Caco-2 (cell line): ENCODE measurements at places on chromosomes 4 and X. TPM values are rescaled to one million over a fixed set of nuclear protein-coding genes. Genes with fewer than 3 reads are reported as not detected.

- DNase-seq = no peak
Observed at GRCh38 chr4:97866821-97867556, 276.3 kb downstream of the STPG2 start.

DNA sequence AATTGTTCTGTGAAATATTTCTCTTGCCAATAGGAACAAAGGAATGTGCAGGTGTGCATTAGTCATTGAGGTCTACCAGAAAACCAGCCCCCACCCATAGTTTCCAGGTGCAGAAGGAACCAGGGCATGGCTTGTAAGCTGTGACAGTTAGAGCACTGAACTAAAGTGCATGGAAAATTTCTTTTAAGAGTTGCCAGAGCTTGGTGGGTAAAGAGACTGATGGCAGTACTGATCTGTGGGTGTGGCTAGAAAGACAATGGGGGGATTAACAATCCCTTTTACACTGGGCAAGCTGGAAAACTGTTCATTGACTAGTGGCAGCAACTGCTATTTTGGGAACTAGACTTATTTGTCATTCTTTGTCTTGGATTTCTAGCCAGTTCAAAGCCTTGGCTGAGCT lies 326.9 kb downstream of the PCDH19 start:
- DNase-seq = no peak

DNA sequence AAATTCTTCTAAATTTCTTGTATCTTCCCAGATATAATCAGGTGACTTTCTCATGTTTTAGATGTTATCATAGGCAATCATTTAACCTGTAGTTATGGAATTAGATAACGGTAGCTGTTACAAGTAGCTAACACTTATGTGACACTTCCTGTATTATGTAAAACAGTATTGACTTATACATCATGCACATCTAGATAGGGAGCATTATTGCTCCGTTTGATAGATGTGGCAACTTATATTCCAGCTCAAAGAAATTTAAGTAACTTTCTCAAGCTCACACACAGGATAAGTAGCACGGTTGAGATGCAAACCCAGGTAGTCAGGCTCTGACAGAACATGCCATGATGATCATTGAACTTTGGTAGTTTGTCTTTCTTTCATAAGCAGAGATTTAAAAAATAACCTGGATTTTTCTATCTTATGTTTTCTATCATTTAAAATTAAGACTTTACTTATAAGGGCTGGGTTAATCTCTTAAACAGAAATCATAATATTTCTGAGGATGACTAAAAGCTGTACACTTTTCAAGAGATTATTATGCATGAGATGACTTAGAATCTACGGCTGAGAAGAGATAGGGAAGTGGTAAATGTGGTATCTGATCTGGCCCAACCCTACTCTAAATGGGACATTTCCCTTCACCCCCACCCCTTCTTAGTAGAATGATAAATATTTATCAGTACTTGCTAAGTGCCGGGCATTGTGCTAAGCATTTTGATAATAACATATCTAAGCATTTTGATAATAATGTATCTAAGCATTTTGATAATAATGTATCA lies 69.1 kb upstream of the HPGD start:
- no peak for DNase-seq

- DNase-seq = no peak
Observed at GRCh38 chr4:176393306-176394013, 73.7 kb downstream of the SPCS3 start.

GRCh38 chr4:37555322-37555721 lies 130.9 kb downstream of the RELL1 start:
- no peak for DNase-seq

- no peak for DNase-seq
Observed at GRCh38 chr4:25015012-25015411, 15.7 kb downstream of the LGI2 start.

DNA sequence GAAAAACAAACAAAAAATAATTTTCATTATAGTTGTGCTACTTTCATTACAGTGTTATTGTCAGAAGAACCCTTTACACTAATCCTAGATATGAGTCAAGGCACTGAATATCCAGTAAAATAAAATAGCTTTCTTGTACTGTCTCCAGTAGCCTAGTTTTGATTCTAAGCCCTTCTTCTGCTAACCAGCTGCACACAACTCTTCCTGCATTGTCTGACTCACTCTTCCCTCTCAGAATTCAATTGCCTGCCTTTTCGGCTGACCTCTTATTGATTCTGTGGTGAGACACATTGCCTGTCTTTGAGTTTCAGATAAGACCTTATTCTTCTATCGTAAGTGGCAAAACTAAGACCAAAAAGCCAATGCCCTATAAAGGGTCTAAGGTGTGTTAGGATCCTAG lies 26.7 kb upstream of the PCDH18 start:
- DNase-seq = no peak

DNA sequence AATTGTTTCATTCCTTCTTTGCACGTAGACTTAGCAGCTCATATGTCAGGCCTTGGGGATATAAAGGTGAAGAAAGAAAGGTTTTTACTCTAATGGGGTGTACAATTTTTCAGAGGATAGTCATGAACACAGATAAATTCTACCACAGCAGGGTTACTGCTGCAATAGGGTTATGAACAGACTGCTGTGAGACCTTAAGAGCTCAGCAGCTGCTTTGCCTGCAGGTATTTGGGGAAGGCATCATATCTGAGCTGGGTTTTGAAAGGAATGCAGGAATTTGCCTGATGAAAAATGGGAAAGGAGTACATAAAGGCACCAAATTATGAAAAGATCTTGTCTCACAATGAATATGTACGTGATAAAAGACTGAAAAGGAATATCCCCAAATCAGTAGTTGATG lies 128.9 kb downstream of the CEP135 start:
- DNase-seq = no peak

- no peak for DNase-seq
Observed at GRCh38 chr4:175376287-175376977, 435.6 kb downstream of the GPM6A start.

- DNase-seq = no peak
Observed at GRCh38 chrX:45788941-45789348, 588.3 kb upstream of the DIPK2B start.

GRCh38 chr4:83212041-83212851 lies 72.4 kb downstream of the COQ2 start:
- no peak for DNase-seq

DNA sequence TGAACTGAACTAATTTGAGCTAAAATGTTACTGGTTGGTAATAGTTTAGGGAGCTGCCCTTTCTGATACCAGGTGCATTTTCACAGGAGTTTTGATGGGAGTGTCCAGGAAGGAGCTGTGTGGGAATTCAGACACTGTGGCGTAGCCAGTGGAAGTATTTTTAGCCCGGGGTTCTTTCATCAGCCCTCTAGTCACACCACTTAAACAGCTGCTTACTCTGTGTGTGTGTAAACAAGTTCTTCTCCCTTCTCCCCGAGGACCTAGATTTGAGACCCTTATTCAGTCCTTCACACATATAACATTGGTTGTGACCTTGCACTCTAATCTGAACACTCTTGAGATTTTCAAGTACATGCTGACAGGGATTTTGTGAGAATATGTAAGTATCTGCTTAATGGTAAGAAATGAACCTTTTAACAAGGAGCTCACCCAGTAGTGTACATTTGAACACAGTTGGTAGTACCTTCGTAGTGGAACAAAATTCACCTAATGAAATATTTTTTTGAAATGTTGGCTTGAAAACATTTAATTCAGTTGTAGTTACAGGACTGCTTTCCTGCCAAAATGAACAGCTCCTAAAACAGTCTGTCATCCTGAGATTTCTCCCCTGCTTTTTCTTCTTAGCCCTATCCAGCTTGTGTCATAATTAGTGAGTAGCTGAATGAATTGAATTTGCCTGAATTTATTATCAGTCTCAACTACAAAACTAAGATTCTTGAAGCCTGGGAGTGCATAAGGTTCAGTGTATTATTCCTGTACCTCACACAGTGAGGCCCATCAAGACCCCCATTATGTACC lies 61.8 kb downstream of the BMPR1B start:
- no peak for DNase-seq

- DNase-seq = no peak
Observed at GRCh38 chr4:131251321-131251720, 1897.8 kb upstream of the PCDH10 start.

GRCh38 chr4:145213245-145213644 lies 32.9 kb upstream of the OTUD4 start:
- no peak for DNase-seq

DNA sequence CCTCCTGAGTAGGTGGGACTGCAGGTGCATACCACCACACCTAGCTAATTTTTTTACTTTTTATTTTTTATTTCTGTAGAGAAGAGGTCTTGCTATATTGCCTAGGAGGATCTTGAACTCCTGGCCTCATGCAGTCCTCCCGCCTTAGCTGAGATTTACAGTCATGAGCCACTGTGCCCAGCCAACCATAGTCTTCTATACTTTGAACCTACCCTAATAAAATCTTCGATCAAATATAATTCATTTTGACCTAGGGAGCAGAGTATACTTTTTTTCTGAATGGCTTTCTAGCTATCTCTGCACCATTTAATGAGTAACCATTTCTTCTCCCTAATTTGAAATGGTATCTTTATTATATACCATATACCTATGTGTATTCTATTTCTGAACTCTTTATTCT lies 6.7 kb downstream of the ETFDH start:
- no peak for DNase-seq

DNA sequence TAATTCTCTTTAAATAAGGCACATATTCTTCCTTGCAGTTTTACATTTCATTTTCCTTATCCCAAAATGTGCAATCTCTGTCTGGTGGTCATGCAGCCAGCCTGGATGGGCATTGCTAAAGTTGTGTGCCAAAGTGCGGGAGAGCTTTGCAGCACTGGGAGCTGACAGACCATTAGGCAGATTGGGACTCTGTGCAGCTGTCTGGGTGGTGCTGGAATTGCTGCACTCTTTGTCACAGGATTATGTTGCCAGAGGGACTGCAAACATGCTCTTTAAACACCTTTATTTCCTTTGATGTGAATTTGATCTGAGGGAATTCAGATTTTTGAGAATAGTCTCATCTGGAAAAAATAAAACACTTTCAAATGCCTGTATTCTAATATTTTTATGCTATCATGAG lies 956.2 kb upstream of the DIAPH2 start:
- no peak for DNase-seq

- DNase-seq = no peak
Observed at GRCh38 chr4:104488151-104488550, 6.5 kb downstream of the CXXC4 start.

- DNase-seq = no peak
Observed at GRCh38 chr4:175385797-175386196, 426.3 kb downstream of the GPM6A start.

- no peak for DNase-seq
Observed at GRCh38 chrX:107701493-107702121, 73.3 kb downstream of the PRPS1 start.

DNA sequence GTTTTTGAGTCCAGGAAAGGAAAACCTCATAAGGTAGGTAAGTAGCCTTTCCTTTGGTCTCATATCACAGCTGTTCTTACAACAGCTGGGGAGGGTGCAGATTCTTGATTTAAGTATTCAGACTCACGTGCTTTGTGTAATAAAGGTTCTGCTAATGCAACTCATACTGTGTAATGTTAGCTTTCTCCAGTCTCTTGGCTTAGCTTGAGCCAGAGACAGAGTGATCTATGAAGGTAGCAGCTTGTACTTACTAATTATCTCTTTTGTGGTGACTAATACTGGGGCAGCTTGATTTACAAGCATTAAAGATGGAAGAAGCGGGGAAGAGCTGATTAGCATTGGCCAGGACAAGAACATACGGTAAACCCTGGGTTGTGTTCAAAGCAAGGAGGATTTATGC lies 80.3 kb downstream of the LNX1 start:
- DNase-seq = no peak

CT83 gene
- total RNA-seq = not detected in 2 replicates

COL25A1 gene
- total RNA-seq = not detected in 2 replicates

KDR gene
- not detected in 2 replicates for total RNA-seq

PPAT gene
- total RNA-seq = 55.6 and 60.7 TPM in 2 replicates

PLXNB3 gene
- 0.16 TPM in 1 of 2 replicates, not detected in the other for total RNA-seq

CXorf49 gene
- total RNA-seq = not detected in 2 replicates

ERAS gene
- not detected in 2 replicates for total RNA-seq

MAGEB16 gene
- not detected in 2 replicates for total RNA-seq
